ENCODE measurements at places on chromosomes 1 and 21.

DNA sequence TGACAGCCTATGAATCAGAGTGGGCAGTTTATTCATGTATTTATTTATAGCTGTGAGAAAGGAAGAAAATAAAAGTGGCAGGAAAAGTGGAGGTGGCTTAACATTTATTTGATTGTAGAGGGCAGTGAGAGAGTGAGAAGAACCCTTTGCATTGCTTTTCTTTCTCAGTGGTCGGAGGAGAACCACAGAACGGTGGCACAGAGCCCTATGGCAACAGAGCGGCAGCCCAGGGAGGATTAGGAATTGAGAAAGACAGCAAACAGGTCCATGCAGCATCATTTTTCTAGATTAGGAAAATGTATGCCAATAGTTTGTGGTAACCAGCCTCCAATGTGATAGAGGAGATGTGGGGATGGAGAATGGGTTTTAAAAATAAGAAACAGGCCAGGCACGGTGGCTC lies 53.1 kb downstream of the NMNAT2 start:
- DNase-seq, result no peak

- no peak for DNase-seq
These were observed 157.4 kb downstream of the SIPA1L2 start for GRCh38 chr1:232472485-232473041.

GRCh38 chr1:87953732-87954344 lies 625.2 kb downstream of the LMO4 start:
- DNase-seq, result peak; percentile 15

- DNase-seq, result no peak
These were observed 15.8 kb upstream of the VCAM1 start for GRCh38 chr1:100703716-100704115.

GRCh38 chr1:117342397-117342796 lies 24.9 kb upstream of the MAN1A2 start:
- no peak for DNase-seq

- DNase-seq, result peak; percentile 66
These were observed 820 bp upstream of the TTF2 start for GRCh38 chr1:117059334-117059677.

GRCh38 chr1:183467687-183468086 lies 4.6 kb upstream of the SMG7 start:
- DNase-seq, result no peak

DNA sequence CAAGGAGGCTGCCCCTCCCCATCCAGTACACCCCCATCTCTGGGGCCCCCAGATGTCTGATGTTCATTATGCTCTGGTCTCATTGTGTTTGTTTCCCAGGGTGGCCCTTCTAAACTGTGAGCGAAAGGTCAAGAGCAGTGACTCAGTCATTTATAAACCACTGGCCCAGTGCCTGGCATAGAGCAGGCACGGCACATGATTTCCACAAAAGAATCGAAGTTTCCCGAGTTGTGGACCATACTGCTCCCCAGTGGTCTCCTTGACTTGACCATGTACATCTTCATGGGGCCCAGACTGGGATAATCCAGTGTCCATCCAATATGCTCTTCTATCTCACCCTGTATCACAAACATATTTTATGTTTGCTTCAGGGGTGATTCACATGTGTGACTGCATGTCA lies 153.3 kb downstream of the NR5A2 start:
- no peak for DNase-seq

GRCh38 chr1:47534436-47534835 lies 96.6 kb downstream of the FOXD2 start:
- no peak for DNase-seq

DNA sequence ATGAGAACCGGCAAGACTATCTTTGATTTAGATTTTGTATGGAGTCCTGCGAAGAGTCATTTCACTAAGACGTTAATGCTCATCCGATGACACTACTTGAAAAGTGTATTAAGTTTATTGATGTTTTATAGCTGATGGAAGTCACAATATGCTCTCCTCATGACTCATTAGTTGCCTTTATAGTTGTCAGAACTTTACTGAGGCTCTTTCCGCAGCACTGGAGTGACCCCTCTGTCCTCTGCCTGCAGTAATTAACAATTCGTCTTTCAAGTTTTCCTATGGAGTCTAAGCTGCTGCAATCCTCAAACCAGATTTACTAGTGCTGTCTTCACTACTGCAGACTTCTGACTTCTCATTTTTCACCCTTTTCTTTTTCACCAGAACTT lies 853 bp downstream of the USP16 start:
- no peak for DNase-seq

DNA sequence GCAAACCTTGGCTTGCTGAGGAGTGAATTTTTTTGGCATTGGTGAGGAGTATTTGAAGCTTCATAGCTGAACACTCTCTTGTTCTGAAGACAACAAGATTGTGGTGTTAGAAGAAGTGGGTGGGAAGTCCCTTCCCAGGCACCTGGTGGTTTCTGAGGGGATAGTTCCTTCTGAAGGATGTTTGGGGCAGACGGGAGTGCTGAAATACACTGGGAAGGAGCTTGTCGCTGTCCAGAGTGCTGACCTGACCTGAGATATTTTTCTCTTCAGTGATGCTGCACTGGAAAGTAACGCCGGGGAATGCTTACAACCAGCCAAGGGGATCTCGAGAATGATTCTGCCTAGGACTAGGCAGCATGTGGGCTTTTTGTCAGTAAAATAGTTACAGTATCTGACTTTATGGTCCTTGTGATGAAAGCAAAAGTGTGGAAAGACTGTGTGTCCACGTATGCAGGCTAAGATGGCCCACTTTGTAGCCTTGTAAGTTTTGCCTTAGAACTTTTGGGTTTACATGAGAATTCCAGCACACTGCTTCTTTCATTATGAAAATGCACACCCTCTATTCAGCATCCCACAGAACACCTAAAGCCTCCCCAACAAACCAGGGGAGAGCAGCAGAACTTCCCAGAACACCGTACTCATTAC lies 33.1 kb upstream of the NFASC start:
- DNase-seq, result no peak

- peak; percentile 46 for DNase-seq
These were observed at the start of gene SERINC2 for GRCh38 chr1:31412732-31413404. Gene SERINC2 (plus strand): TSS chr1:31413213. CDS start chr1:31413266, 53 bp downstream.

GRCh38 chr1:13514821-13515220 lies 1.0 kb upstream of the LRRC38 start:
- no peak for DNase-seq

DNA sequence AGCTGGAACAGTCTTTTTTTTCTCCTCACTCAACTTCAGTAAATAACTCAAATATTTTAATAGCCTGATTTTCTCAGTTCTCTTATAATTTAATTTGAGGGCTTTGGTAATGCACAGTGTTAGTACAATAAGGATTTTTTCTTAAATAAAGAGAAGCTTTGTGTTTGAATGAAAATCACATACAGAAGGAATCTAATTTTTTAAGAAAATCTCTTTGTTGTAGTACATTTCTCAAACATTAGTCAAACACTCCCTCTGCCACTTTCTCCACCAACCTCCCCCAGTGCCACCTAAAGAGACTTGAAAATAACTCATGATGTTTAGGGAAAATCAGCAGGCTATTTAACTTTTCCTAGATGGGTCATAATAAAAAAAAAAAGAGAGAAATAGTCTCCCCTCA lies 42.3 kb upstream of the ACP6 start:
- DNase-seq, result no peak

DNA sequence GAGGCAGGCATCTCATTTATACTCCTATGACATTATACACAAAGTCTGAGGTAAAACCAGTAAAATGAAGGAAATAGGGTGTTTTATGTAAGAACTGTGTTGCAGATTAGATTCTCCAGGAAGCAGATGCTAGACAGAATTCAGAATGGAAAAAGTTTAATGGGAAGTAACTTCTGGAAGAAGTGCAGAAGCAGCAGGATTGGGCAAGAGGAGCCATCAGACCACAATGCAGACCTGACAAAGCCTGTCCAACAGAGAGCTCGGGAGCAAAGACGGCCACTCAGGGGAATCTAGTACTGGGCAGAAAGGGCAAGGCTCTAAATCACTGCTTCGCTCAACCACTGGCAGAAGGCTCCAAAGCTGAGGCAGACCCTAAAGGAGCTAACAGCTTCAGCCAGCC lies 33.7 kb downstream of the FBXO42 start:
- no peak for DNase-seq

- DNase-seq, result no peak
These were observed 20.0 kb upstream of the GPX7 start for GRCh38 chr1:52582116-52582696.

- no peak for DNase-seq
These were observed 80.9 kb downstream of the PCBP3 start for GRCh38 chr21:45724345-45724961.

DNA sequence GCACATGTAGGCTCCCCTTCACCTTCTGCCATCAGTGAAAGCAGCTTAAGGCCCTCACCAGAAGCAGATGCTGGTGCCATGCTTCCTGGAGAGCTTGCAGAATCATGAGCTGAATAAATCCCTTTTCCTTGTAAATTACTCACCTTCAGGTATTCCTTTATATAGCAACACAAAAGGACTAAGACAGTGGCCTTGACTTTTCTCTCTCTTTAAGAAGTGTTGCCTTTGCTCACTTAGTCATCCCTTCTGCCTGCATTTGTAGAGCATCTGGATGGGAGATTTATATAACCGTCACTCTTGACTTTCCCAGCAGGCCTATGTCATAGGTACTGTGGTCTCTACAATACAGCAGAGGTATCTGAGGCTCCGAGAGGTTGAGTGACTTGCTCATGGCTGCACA lies 3.7 kb downstream of the PCSK9 start:
- DNase-seq, result no peak

GRCh38 chr1:179938752-179939151 lies 15.9 kb upstream of the CEP350 start:
- DNase-seq, result peak; percentile 3

GRCh38 chr1:91884459-91885212 lies 1.3 kb downstream of the TGFBR3 start:
- DNase-seq, result no peak

DNA sequence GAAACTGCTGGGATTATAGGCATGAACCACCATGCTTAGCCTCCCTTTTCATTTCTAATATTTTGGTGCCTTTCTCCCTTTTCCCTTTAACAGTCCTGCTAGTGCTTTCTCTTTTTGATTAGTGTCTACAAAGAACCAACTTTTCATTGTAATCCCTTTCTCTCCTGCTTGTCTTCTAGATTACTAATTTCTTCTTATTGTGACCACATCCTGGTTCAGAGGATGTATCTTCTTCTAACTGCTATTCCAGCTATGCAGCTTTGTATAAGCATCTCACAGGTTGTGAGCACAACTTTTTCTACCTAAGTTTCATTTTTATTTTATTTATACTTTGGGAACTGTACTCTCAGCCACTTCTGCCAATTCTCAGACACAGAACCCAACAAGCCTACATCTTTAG lies 14.7 kb downstream of the ZNF648 start:
- DNase-seq, result no peak

GRCh38 chr1:15160626-15161025 lies 7.1 kb downstream of the TMEM51 start:
- no peak for DNase-seq

- DNase-seq, result peak; percentile 71
These were observed 5.7 kb upstream of the ACOT11 start for GRCh38 chr1:54542120-54542961.

DNA sequence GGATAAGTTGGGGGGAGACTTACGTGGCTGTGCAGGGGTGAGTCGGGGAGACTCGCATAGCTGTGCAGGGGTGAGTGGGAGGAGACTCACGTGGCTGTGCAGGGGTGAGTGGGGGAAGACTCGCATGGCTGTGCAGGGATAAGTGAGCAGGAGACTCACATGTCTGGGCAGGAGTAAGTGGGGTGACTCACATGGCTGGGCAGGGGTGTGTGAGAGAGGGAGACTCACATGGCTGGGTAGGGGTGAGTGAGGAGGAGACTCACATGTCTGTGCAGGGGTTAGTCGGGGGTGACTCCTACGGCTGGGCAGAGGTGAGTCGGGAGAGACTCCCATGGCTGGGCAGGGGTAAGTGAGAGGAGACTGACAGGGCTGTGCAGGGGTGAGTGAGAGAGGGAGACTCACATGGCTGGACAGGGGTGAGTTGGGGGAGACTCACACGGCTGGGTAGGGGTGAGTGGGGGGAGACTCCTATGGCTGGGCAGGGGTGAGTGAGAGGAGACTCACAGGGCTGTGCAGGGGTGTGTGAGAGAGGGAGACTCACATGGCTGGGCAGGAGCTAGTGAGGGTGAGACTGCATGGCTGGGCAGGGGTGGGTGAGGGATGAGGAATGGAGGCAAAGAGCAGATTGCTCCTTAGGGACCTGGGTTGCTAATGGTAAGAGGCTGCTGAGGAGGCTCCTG lies 56.0 kb upstream of the ABCG1 start:
- no peak for DNase-seq

- DNase-seq, result no peak
These were observed 76.9 kb upstream of the ZC3H11B start for GRCh38 chr1:219689774-219690173.

DNA sequence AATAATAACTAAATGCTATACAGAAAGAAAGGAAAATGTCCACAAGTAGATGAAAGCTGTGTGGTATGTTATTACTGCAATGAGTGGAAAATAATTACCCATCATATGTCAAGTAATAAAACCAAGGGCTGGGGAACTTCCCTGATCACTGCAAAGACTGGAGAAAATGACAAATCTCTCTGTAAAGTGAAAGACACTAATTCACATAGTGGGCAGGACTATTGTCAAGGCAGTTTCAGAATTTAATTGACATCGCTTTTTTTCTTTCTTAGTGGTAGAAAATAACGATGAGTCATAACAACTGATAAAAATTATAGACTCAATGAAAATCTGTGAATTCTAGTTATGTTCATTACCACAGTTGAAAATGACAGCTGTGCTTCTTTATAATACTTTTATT lies 153.7 kb upstream of the ST6GALNAC5 start:
- DNase-seq, result no peak

GRCh38 chr1:75986478-75986877 lies 54.3 kb upstream of the ASB17 start:
- no peak for DNase-seq

DNA sequence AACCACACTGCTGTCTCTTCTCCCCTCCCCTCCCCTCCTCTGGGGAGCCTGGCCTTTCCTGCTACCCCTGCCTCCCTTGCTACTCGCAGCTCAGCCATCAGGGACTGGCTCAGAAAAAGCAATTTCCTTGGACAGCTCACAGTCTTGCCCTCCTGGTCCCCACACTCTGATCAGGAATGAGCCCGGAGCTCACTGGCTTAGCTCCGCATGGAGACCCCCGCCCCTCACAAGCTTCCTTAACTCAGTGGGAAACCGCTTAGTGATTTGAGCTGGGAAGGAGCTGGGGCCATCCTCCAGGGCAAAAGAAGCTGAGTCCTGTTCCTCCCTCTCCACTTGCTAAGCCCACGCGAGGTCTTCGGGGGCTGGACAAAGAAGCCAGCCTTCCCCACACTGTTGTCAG lies 70.3 kb upstream of the ACTL8 start:
- no peak for DNase-seq
